Left renal cortex interstitium (tissue), 4 donors: ENCODE measurements at places on chromosomes 16 and 17. TPM values are rescaled to one million over a fixed set of nuclear protein-coding genes. Genes with fewer than 3 reads are reported as not detected.

DNA sequence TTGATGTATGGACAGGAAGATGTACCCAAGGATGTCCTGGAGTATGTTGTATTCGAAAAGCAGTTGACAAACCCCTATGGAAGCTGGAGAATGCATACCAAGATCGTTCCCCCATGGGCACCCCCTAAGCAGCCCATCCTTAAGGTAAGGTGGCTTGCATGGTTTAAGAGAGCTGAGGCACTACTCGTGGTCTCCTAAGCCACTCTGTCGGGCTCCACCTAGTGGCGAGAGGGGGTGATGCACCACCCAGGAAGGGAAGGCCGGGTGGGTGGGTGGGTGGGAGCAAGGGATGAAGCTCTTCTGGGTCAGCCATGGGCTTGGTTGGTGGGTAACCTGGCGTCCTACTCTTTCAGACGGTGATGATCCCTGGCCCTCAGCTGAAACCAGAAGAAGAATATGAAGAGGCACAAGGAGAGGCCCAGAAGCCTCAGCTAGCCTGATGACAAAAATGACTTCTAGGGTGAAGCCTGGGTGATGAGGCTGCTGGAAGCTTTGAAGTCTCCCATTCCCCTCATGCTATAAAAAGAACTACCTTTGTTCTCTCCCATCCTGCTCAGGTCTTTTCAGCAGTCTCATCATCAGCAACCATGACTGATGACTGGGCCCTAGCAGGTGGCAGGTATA lies 21.5 kb downstream of the GPR179 start:
- no peak for DNase-seq

DNA sequence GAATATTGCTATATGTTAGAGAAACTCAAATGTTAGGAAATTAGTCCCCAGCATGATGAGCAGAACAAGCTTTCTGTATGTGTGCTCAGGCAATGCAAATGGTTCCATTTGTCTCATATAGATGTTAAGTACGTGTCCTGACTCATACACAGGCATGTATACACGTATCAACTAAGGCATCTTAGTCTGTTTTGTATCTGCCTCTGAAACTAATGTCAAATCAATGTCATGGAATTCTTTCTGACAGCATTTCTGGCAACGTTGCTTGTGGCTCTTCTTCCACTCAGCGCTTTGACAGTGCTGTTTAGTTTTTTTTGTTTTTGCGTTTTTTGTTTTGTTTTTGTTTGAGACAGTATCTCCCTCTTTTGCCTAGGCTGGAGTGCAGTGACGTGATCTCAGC lies 111.9 kb downstream of the CNTNAP4 start:
- no peak for DNase-seq

MYH1 gene
- not detected for polyA plus RNA-seq

TSPOAP1 gene
- 77.6 TPM for polyA plus RNA-seq

DNA sequence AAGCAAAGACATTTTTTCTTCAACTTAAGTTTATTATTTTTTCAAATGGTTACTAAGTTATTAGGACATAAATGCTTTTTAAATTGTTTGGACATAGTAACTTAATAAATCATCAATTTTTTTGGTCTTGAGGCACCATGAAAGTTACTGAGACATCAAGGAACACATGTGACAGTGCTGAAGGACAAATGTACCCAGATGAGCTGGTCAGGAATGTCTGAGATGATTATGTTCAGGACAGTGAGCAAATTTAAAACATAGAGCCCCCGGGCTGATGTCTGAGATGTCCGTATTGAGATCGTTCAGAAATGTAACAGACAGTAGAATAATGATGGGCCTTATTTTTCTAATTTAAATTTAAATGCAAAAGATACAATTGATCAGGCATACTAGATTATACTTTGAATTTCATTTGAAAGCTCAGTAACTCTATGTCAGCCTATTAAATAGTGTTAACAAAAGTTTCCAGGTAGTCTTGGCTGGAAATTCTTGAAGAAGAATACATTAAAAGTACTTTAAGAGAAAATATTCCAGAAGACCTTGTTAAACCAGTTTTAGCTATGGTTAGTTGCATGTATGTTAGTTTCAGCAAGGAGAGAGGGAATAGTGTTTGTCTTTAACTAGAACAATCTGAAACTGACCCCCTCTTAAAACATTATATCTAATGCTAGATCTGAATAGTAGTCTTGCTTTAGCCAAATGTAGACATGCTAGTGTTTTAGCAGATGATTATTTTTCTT lies 36.4 kb downstream of the SEC14L1 start:
- DNase-seq: no peak

STH gene
- polyA plus RNA-seq: not detected

DNA sequence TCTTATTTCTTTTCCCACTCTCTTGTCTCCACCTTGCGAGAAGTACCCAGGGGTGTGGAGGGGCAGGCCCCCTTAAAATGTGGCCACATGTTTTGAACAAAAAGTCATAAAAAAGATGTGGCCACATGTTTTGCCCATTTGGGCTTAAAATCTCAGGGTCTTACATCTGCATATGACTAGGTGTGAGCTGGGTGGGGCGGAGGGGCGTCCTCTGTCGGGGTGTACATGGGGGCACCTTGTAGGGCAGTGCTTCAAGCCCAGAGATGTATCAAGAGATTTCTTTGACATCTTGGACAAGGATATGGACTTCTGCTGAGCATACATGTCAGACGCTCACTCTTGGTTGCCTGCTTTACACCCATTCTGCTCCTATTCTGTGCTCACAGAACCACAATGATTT lies 13.0 kb upstream of the SLC47A1 start:
- DNase-seq: no peak

DNA sequence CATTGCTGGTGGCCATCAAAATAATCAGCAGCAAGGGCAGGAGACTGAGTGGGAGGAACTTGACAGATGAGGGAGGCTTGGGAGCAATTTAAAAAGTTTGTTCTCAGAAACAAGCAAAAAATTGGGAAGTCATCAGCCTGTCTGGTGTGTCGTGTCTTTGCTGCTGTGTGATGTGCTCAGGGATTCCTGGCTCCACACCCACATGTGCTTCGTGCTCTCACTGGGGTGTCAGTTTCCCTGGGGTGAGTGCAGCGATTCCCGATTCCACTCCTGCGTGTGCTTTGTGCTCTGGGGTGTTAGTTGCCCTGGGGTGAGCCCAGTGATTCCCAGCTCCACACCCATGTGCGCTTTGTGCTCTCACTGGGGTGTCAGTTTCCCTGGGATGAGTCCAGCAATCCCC lies 228.1 kb downstream of the SNX29 start:
- no peak for DNase-seq

NUDT7 gene
- polyA plus RNA-seq: 11.1 TPM
